ENCODE measurements at places on chromosomes 16 and 17. TPM values are rescaled to one million over a fixed set of nuclear protein-coding genes. Genes with fewer than 3 reads are reported as not detected.

The TMC8 gene
- 11.4 TPM for total RNA-seq

The KRTAP17-1 gene
- total RNA-seq, result not detected

The DHODH gene
- 6.4 TPM for total RNA-seq

The ZNF423 gene
- 22.7 TPM for total RNA-seq

The EFNB3 gene
- 29.1 TPM for total RNA-seq

The CCL17 gene
- not detected for total RNA-seq

The PHOSPHO1 gene
- total RNA-seq, result 5.3 TPM

The KRTAP2-3 gene
- total RNA-seq, result not detected

The GNPTG gene
- total RNA-seq, result 100 TPM

The MIEN1 gene
- 47.2 TPM for total RNA-seq

The CSH2 gene
- total RNA-seq, result not detected

The KCTD13 gene
- total RNA-seq, result 59.9 TPM

The CD7 gene
- total RNA-seq, result 0.78 TPM

The HOXB7 gene
- not detected for total RNA-seq

The IL34 gene
- 10.4 TPM for total RNA-seq

The KRT32 gene
- not detected for total RNA-seq

The UTS2R gene
- 1.00 TPM for total RNA-seq

The MMP25 gene
- total RNA-seq, result 0.37 TPM

The ASPHD1 gene
- total RNA-seq, result 112 TPM

The CDH1 gene
- total RNA-seq, result 2.6 TPM

The PPP1R27 gene
- total RNA-seq, result not detected

The TBX4 gene
- not detected for total RNA-seq

The ABCA6 gene
- 25.9 TPM for total RNA-seq

The ADAD2 gene
- not detected for total RNA-seq

The ZMYND15 gene
- total RNA-seq, result 1.2 TPM

The GJD3 gene
- not detected for total RNA-seq

The SMARCE1 gene
- total RNA-seq, result 59.1 TPM

The GDPD1 gene
- total RNA-seq, result 43.6 TPM

The SLFN14 gene
- total RNA-seq, result not detected

The CNGB1 gene
- total RNA-seq, result 9.0 TPM

The CRYM gene
- 199 TPM for total RNA-seq

The CCL1 gene
- total RNA-seq, result not detected

The NAGS gene
- total RNA-seq, result 1.4 TPM

The CALB2 gene
- total RNA-seq, result 12.1 TPM

The CMTM2 gene
- 1.3 TPM for total RNA-seq

The CHST5 gene
- 3.7 TPM for total RNA-seq

The TLCD3A gene
- total RNA-seq, result 12.1 TPM

Measured in dorsolateral prefrontal cortex (tissue), 122 donors.